ENCODE measurements at places on chromosomes 11 and 22. TPM values are rescaled to one million over a fixed set of nuclear protein-coding genes. Genes with fewer than 3 reads are reported as not detected.

SLC5A12 gene
- not detected for polyA plus RNA-seq

RAPSN gene
- 0.05 TPM for polyA plus RNA-seq

KRTAP5-10 gene
- not detected for polyA plus RNA-seq

OR5A1 gene
- polyA plus RNA-seq = not detected

CHEK2 gene
- polyA plus RNA-seq = 23.4 TPM

POU2AF2 gene
- polyA plus RNA-seq = not detected

MMP8 gene
- 0.11 TPM for polyA plus RNA-seq

TRIM5 gene
- polyA plus RNA-seq = 18.1 TPM

VSTM5 gene
- 0.03 TPM for polyA plus RNA-seq

GALNT18 gene
- polyA plus RNA-seq = 33.8 TPM

C11orf42 gene
- polyA plus RNA-seq = not detected

SLC22A6 gene
- not detected for polyA plus RNA-seq

DDI1 gene
- polyA plus RNA-seq = not detected

FXYD2 gene
- 0.11 TPM for polyA plus RNA-seq

BACE1 gene
- 26.7 TPM for polyA plus RNA-seq

KLHDC7B gene
- 0.01 TPM for polyA plus RNA-seq

SMC1B gene
- not detected for polyA plus RNA-seq

ALX4 gene
- not detected for polyA plus RNA-seq

ARHGAP42 gene
- 2.6 TPM for polyA plus RNA-seq

FAM83F gene
- polyA plus RNA-seq = 24.7 TPM

RASSF10 gene
- 2.1 TPM for polyA plus RNA-seq

MOV10L1 gene
- not detected for polyA plus RNA-seq

PLET1 gene
- polyA plus RNA-seq = not detected

RNF121 gene
- polyA plus RNA-seq = 41.6 TPM

CDHR5 gene
- not detected for polyA plus RNA-seq

KRTAP5-11 gene
- polyA plus RNA-seq = not detected

MS4A4A gene
- not detected for polyA plus RNA-seq

ART5 gene
- not detected for polyA plus RNA-seq

ZW10 gene
- polyA plus RNA-seq = 14.8 TPM

TRIM51 gene
- not detected for polyA plus RNA-seq

FGF3 gene
- polyA plus RNA-seq = not detected

C11orf86 gene
- not detected for polyA plus RNA-seq

CPT1A gene
- polyA plus RNA-seq = 13.7 TPM

WBP2NL gene
- not detected for polyA plus RNA-seq

PVALB gene
- polyA plus RNA-seq = not detected

COX8A gene
- polyA plus RNA-seq = 576 TPM

TRPC6 gene
- polyA plus RNA-seq = not detected

EHF gene
- polyA plus RNA-seq = 6.4 TPM
